ENCODE measurements at places on chromosomes 4 and X. TPM values are rescaled to one million over a fixed set of nuclear protein-coding genes. Genes with fewer than 3 reads are reported as not detected.
A peak's percentile ranks its signal among the peaks of the same experiment; 100 is the strongest.

FAM241A gene
- total RNA-seq = 8.9 TPM

CXCL3 gene
- total RNA-seq = 3.2 TPM

DNA sequence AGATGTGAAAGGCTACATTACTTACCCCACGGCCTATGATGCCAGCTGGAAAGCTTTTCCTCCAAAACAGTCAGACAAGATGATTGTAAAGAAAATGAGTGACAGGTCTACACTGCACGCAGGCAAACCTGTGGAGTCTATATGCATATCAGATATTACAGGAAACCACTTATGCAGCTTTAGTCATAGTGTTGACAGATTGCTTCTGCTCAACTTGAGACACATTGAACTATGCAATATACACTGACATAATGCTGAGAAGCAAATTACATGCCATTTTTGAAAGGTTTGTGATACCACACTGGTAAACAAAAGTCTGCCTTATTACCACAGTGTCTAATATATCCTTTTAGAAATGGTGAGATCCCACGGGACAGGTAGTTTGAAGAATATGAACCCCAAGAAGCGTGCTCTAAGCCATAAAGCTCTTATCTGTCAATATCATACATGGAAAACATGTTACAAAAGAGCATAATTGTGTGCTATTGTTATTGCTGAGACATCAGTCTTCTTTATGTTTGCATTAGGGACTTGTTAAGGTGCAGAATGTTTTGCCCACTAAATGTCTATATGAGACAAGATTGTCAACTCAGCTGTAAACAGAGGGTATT lies 1835.8 kb upstream of the TENM3 start:
- DNase-seq = no peak
- no peak overlapping the region for H3K27ac ChIP-seq
- H3K4me3 ChIP-seq = no peak overlapping the region
- H3K27me3 ChIP-seq = no peaks in the 10 kb centered on the region

- no peak overlapping the region for H3K27ac ChIP-seq
- no peaks in the 10 kb centered on the region for H3K27me3 ChIP-seq
- H3K4me3 ChIP-seq = no peak overlapping the region
- no peaks in the 10 kb centered on the region for H3K36me3 ChIP-seq
- DNase-seq = no peak
Measured at GRCh38 chr4:166422475-166422874, 549.4 kb downstream of the TLL1 start.

GRCh38 chr4:51858605-51859202 lies 15.8 kb downstream of the DCUN1D4 start:
- no peak for DNase-seq
- H3K4me1 ChIP-seq = peaks cover 14% of the 10 kb centered on the region
- no peaks in the 10 kb centered on the region for H3K36me3 ChIP-seq
- H3K27me3 ChIP-seq = no peaks in the 10 kb centered on the region

GRCh38 chr4:7334521-7335275 lies 100.0 kb downstream of the PSAPL1 start:
- no peaks in the 10 kb centered on the region for H3K36me3 ChIP-seq
- no peak overlapping the region for H3K27ac ChIP-seq
- H3K27me3 ChIP-seq = no peaks in the 10 kb centered on the region
- peak; percentile 48 for DNase-seq
- no peaks in the 10 kb centered on the region for H3K4me1 ChIP-seq

GRCh38 chr4:140004549-140004895 lies 149.5 kb downstream of the MAML3 start:
- H3K4me3 ChIP-seq = peak overlapping the region; percentile 92
- no peaks in the 10 kb centered on the region for H3K27me3 ChIP-seq
- peaks cover 7% of the 10 kb centered on the region for H3K4me1 ChIP-seq
- DNase-seq = peak; percentile 83

DNA sequence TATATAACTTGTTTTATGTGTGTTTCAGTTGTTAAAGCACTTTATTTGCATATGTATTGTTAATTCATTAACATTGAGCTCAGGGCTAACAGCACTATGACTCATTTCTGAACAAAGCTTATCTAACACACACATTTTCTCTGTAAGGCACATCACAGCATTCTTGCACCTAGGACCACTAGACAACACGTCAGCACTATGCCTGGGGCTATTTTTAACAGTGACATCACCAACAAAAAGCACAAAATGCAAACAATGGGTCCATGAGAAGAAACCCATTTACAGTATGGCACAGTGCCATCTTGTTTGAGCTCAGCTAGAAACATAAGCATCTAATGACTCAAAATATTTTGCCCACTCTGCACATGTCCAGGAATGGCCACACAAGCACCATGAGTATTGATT lies 124.4 kb downstream of the RELL1 start:
- H3K27ac ChIP-seq = no peak overlapping the region
- no peak overlapping the region for H3K4me3 ChIP-seq
- no peaks in the 10 kb centered on the region for H3K27me3 ChIP-seq
- no peak for DNase-seq

DNA sequence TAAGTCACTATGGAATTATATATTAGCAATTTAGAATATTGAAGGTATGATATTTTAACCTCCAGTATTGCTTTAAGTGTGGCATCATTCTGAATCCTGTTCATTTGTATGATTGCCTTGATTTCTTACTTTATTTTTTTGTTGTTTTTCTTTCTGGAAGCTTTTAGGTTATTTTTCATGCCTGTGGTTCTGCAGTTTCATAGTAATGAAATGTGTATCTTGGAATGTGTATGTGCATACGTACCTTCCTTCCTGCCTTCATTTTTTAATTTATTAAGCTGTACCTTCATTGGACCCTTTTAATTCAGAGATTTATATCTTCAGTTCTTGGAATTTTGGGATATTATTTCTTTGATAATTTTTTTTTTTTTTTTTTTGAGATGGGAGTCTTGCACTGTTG lies 22.1 kb downstream of the CPEB2 start:
- H3K27ac ChIP-seq = no peak overlapping the region
- DNase-seq = no peak
- no peaks in the 10 kb centered on the region for H3K4me1 ChIP-seq
- no peaks in the 10 kb centered on the region for H3K36me3 ChIP-seq
- H3K27me3 ChIP-seq = no peaks in the 10 kb centered on the region
